Natural killer cell (primary cell): ENCODE measurements at places on chromosomes 1 and 21. TPM values are rescaled to one million over a fixed set of nuclear protein-coding genes. Genes with fewer than 3 reads are reported as not detected.

DNA sequence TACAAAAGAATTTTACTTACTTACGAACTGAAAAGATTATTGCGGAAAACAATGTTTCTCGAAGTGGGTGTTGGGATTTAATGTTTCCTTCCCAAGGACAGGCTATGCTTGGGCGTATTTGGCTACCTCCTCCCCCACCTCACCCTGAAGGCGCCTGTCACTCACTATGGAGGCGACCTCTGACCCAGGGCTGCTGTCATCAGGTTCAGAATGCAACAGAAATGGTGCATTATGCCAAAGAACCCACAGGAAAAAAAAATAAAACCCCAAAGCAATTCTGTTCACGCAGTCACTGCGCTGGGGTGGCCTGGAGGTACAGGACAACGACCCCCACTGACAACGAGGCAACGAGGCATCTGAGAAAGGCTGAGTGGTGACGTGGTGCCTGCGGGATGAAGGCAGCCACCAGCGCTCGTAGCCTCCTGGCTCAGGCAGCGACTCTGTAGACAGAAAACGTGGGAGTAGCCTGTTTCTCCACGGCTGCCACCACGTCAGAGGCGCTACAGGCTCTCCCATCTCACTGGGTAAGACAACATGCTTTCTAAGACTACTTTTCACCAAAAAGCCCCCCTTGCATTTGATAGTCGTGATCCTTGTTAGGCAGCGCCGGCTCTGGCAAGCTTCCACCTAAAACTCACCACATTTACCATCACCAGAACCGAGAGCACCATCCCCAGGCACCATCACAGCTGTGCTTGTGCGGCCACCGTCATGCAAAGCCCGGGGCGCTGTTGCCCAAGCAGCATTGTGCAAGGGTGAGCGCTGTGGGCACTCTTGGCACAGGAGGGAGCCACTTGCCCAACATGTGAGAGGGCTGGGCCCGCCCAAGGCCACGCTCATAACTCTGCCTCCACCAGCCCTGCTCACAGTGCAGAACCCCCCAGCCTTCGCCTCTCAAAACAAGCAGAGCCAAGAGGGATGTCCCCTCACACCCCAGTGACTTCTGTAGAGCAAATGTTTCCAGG, 14.3 kb downstream of the NADK start:
- no peak for DNase-seq

- DNase-seq: no peak
Measured at GRCh38 chr1:214901718-214902117, 180.8 kb upstream of the KCNK2 start.

GRCh38 chr1:101438359-101438758, 201.5 kb downstream of the S1PR1 start:
- DNase-seq: peak; percentile 36

DNA sequence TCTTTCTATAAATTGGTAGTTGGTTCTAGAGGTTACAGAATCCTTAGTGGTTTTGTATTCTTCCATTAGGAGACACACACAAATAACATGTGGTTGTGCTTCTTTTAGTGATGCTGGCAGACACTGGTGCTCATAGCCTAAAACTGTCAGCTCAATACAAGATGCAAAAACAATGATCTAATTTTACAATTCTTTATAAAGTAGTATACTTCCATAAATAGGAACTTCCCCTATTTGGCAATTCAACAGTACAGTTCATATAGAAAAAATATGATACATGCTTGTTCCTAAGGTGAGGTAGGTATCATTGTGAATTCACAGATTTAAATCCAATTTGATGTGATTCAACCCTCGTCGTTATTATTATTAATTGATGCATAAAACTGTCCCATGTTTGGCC, 20.8 kb upstream of the CCDC17 start:
- no peak for DNase-seq

DNA sequence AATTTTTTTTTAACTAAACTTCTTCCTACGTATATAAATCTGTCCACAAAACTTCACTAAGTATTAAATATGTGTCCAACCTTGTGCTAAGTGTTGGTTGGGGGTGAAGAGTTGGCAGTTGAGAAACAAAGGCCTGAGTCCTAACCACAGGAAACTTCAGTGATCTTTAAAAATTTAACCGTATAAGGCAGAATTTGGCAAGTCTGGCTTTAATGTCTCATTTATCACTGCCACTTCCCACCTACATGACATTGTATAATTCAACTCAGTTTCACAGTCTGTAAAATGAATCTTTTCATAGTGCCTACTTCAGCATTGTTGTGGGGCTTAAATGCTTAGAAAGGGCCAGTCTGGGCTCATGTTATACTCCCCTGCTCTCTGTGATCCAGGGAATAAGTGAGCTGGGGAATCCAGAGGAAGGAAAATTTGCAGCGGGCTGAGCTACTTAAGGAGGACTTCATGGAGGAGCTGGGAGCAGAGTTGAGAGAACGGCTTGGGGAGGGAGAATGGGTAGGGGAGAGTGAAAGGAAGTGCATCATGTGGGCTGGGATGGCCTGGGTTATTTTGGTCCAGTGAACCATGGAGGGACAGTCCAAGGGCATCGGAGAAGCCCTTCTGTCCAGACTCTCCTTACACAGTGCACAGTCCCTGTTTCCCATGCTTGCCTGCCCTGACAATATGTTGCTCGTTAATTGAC, 14.5 kb downstream of the IFNAR2 start:
- peak; percentile 40 for DNase-seq

GRCh38 chr1:73899311-73899710, 298.7 kb downstream of the LRRIQ3 start:
- no peak for DNase-seq

DNA sequence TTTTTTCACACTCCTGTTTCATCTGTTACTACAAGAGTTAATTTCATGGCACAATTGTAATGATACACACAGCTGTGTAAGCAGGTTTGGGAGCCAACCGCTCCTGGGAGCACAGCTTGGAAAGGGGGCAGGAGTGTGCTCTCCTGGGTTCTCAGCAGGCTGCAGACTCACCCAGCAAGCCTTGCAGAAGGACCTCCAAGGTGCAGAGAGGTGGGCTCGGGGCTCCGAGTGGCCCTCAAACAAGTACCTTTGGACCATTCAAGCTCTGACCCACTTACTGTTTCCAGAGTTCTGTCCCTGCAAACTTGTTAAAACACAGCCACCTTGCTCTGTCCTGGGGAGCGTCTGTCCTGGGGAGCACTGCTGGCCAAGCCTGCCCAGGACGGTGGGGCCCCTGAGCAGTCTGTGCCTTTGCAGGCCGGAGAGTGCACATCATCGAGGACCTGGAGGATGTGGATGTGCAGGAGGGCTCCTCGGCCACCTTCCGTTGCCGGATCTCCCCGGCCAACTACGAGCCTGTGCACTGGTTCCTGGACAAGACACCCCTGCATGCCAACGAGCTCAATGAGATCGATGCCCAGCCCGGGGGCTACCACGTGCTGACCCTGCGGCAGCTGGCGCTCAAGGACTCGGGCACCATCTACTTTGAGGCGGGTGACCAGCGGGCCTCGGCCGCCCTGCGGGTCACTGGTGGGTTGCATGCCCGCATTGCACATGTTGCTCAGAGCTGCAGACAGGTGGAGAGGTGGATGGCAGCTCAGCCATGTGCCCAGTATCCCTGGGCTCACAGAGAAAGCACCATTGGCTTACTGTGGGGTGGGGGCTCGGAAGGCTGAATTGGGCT, 78.0 kb downstream of the OBSCN start:
- DNase-seq: no peak

- no peak for DNase-seq
Measured at GRCh38 chr1:107183011-107183410, 42.2 kb downstream of the NTNG1 start.

- no peak for DNase-seq
Measured at GRCh38 chr1:86846164-86846647, 67.7 kb downstream of the SELENOF start.

- no peak for DNase-seq
Measured at GRCh38 chr1:54757833-54758232, 6.5 kb downstream of the PARS2 start.

DNA sequence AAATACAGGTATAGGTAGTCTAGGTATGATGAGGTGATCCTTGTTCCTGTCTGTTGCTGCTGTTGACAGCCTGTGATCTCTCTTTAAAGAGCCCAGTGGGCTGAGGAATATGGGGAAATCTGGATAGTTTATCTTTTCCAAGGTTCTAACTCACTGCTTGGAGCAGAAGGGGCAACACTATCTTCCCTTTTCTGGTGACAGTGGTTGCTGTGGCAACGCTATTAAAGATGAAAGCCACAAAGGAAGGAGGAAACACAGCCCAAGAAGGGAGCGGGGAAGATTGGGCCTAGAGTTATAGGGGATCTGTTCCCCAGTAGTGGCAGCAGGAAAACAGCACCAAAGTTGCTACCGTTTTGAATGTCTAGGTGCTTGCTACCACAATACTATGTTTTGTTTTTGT, 8.8 kb downstream of the PCP4L1 start:
- no peak for DNase-seq

- DNase-seq: peak; percentile 64
Measured at GRCh38 chr1:157369808-157370521, 182.3 kb downstream of the FCRL5 start.

- peak; percentile 76 for DNase-seq
Measured at GRCh38 chr1:9289090-9289534, 3.6 kb upstream of the SPSB1 start.

DNA sequence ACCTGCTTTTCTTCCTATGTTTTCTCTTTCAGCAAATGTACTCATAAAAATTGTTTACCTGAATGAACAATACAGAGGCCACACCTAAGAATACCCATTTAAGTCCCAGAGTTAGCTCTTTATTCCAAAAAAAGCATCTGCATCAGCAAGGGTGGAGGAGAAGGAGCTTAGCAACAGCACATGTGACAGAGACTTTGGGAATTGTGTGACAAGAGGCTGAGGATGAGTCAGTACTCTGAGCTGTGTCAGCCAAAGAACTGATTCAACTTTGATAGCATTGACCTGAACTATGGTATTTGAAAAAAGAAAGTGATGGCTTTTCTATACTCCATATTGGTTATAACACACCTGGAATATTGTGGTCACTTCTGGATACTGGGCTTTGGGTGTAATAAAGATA, 162.7 kb downstream of the ZNF648 start:
- no peak for DNase-seq

GRCh38 chr21:34266351-34266750, 97.5 kb upstream of the KCNE2 start:
- DNase-seq: no peak

DNA sequence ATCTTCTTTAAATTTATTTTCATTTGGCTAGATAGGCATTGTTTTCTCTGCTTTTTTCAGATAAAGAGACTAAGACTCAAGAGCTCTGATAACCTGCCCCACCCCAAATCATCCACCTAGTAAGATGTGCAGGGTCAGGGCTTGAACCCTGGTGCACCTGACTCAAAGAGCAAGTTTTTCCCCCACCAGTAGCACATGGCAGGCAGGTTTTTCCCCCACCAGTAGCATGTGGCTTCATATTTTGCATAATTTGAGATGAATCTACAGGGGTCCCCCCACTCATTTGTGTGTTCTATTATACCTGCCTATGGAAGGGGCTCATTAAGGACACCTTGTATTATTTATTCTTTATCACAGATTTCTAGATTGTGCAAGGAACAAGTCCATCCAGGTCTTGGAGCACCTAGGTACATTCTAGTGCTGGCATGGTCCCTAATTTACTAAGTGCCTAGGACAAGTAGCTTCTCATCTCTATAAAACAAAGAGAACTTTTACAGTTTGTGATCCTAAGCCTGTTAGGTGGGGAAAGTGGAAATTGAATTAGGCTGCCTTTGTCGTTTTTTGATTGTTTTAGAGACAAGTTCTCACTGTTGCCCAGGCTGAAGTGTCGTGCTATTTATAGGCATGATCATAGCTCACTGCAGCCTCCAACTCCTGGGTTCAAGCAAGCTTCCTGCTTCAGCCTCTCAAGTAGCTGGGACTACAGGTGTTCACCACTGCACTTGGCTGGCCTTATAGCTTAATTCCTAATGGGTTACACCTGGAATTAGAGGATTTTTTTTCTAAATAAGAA, 13.2 kb upstream of the CTSE start:
- no peak for DNase-seq

DNA sequence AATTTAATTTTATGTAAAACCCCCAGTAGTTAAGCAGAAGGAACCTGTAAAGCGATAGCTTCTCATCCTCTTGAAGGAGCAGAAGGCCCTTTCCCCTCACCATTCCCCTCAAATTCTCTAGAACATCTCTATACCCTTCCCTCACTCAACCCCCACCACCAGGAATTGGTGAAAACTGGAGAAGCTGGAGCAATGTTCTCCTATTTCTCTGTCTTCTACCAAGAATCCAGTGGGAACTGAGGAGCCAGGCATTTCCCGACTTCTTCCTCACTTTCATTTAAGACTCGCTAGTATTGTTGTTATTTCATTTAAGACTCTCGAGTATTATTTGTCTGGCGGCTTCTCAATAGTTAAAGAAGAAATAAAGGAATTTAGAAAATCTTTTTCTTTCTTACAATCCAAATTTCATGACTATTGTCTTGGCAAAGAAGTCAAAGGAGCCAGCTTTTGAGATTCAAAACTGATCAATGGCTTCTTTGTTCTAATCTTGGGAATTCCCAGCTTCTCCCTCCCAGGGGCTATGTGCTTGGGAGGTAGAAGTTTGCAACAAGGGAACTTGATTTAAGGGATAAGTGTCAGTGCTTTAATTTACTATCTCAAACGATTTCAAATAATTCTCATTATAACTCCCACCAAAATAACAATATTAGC, 253.3 kb upstream of the ADGRL2 start:
- DNase-seq: no peak

DNA sequence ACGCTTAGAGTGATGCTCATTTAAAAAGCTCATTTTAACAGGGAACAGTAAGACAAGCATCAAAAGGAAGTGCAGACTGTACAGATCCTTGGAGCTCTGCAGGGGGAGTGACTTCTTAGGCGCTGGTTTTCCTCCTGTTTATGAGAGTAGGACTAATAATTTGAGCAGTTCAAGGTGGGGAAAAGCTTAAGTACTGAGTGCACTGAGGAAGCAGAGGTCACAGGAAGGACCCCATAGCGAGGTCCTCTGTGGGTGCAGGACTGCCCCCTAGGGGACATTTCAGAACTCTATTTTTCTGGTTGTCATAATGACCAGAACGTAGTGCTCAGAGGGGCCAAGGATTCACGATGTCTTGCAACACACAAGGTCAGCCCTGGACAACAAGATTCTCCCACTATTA, 112.1 kb downstream of the HLCS start:
- DNase-seq: no peak

DNA sequence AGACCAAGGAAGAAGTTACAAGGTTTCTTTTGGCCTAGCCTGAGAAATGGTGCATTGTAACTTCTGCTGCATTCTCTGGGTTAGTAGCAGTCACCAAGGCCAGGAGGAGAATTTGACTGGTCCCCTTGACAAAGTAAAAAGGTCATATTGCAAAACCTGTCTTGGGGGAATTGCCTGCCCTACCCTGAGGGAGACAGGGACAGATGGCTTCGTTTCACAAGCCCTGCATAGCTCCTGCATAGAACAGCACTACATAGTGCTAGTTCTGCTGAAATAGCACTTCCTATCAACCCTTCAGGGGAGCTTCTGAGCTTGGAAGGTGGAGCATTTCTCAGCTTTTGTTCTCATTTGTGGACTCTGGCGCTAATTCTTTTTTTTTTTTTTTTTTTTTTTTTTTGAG, 20.4 kb upstream of the AK2 start:
- no peak for DNase-seq

GRCh38 chr1:173149887-173150286, 57.2 kb downstream of the TNFSF4 start:
- DNase-seq: no peak

GRCh38 chr1:34188418-34188817, 11.7 kb downstream of the C1orf94 start:
- DNase-seq: no peak

The OR10Z1 gene
- total RNA-seq: not detected

The PPFIA4 gene
- total RNA-seq: 0.33 TPM

The S100A9 gene
- total RNA-seq: 116 TPM

The RBM11 gene
- total RNA-seq: not detected

The CLIC4 gene
- 3.8 TPM for total RNA-seq

The LEFTY1 gene
- not detected for total RNA-seq

The CD2 gene
- 93.4 TPM for total RNA-seq

The NTMT2 gene
- not detected for total RNA-seq

The IRF6 gene
- 3.8 TPM for total RNA-seq
